ENCODE measurements at places on chromosomes 1 and 21.
A peak's percentile ranks its signal among the peaks of the same experiment; 100 is the strongest.

DNA sequence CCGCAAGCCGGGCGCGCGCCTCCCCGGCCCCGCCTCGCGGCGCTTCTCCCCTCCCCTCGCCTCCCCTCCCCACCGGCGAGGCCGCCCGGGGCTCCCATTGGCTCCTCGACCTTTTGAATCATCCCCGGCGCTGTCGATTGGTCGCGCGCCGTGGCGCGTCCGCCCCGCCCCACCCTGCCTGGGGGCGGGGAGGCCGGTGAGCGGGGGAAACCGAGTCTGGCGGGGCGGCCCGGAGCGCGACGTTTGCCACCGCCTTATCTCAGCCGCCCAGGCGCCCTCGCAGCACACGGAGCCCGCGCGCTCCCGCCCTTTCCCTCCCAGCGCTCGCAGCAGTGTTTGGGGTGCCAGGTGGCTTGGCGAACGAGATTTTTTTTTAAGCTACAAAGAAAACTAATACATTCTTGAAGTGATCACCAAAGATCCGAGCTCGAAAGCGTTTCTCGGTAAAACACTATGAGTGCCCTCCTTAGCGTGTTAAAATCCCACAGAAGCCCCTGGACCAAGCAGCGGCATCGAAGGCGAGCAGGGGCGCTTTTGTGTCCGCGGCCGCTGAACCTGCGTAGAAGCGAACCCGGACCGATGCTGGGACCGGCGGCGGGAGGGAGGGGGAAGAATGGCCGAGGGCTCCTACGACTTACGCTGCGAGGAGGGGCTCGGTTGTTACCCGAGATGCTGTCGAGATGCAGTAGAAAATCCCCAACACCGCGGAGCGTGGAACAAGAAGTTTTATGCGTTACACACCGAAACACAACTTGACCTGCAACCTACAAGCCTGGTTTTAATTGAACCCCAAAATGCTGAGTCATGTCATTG, 436 bp upstream of the LBR start:
- DNase-seq: peak; percentile 95

GRCh38 chr1:201184307-201185122, 6.1 kb upstream of the IGFN1 start:
- peak; percentile 86 for DNase-seq

- no peak for DNase-seq
Observed at GRCh38 chr1:245131026-245131393, 23.8 kb upstream of the KIF26B start.

GRCh38 chr1:225388372-225388771, 39.5 kb downstream of the LBR start:
- DNase-seq: no peak

DNA sequence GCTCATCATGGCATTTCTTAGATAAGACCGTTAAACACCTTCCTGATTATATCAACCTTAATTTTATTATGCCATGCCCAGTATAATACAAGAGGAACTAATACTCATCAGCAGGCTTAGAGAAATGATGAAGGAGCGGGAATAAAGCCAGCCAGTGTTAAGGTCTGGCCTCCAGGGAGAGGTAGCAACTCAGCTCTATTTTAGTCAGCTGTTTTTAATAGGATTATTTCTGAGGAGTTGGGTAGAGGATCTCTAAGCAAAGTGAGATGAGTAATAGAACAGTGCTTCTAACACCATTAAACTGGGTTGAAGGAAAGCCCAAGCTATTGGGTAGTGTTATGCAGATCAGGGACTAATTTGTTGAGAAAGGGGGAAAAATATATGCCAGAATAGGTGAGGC, 921.5 kb downstream of the TTLL7 start:
- no peak for DNase-seq

GRCh38 chr1:78385744-78386462, 104.9 kb upstream of the PTGFR start:
- no peak for DNase-seq
